Cortex of kidney (tissue), 1 donor: ENCODE measurements at places on chromosomes 12 and 14.

GRCh38 chr12:78470354-78471195, 394.0 kb upstream of the SYT1 start:
- no peak for DNase-seq

GRCh38 chr12:68932128-68932960, 627 bp downstream of the CPM start:
- DNase-seq = no peak

- DNase-seq = no peak
Observed at GRCh38 chr12:115920395-115921183, 356.9 kb downstream of the MED13L start.

- no peak for DNase-seq
Observed at GRCh38 chr14:77104393-77104792, 6.3 kb downstream of the CIPC start.

DNA sequence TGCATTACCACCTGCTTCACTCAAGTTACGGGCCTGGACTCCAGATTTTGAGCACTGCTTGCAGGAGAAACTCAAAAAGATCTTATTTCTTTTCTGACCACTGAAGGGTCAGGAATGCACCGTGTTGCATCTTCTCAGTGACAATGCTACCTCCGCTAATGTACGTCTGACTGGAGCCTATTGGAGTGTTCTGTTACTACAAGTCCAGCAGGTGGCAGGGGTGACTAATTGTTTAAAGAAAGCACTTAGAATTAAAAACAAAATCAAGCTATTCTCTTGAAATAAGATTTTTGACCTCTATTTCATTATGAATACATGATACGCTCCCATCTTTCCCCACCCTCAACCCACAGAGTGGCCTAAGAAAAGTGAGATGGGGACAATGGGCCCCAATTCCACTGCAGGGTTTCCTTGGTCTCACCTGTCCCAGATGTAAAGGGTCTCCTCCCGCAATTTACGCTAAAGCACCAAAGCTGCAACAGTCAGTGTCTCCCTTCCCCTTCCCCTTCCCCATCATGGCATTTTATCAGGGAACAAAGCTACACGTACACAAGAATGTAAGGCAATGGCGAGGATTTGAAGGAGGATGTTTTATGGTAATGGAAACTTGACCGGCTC, 2.2 kb downstream of the TBPL2 start:
- DNase-seq = no peak

DNA sequence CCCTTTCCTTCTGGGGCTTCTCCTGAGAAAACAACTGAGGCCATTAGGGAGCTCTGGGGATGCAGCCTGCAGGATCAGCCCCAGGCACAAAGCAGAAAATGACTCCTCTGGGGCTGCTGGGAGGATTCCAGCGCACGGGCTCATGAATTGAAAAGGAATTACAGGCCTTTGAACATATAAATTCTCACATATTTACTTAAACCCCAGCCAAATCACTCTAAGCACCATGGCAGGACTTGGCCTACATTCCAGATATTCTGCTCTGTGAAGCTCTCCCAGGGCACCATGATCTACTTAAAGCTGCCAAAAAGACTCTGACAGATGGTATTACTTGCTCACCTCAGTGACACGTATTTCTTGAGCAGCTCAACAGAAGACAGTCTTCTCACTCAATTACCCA, 87.2 kb downstream of the ZFC3H1 start:
- DNase-seq = no peak

- DNase-seq = no peak
Observed at GRCh38 chr12:130689408-130690405, 26.4 kb downstream of the RIMBP2 start.

DNA sequence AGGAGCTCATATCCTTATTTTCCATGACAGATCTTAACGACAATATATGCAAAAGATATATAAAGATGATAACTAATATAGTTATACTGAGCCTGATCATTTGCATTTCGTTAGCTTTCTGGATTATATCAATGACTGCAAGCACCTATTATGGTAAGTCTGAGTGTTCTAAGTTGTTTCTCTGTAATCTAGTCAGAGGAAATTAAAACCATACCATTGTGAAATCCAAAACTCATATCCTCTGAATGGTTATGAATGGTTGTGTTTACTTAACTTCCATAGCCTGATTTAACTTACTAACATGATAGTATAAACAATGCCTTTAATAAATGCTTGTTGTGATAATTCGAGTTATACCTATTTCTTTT, 760 bp downstream of the TMEM19 start:
- no peak for DNase-seq

GRCh38 chr14:100905166-100905565, 1.6 kb upstream of the RTL1 start:
- DNase-seq = no peak

DNA sequence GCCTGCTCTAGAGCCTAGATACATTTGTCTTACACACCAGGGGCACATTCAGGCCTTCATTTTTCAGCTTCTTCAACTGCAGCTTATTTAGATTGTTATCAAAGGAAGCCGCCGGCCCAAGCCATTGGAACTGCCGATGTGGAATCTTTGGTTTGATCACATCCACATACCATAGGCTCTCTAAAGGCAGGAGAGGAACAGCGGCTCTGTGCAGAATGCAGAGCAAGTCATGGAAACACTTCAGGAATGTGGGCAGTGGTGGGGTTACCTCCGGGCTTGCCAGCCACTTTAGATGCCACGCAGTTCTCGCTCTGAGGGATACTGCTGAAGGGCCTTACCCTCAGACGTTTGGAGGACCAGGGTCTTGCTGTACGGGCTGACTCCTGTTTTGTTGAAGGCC, 53.4 kb upstream of the PYGL start:
- DNase-seq = no peak

GRCh38 chr12:28708918-28709371, 440.1 kb upstream of the FAR2 start:
- no peak for DNase-seq

DNA sequence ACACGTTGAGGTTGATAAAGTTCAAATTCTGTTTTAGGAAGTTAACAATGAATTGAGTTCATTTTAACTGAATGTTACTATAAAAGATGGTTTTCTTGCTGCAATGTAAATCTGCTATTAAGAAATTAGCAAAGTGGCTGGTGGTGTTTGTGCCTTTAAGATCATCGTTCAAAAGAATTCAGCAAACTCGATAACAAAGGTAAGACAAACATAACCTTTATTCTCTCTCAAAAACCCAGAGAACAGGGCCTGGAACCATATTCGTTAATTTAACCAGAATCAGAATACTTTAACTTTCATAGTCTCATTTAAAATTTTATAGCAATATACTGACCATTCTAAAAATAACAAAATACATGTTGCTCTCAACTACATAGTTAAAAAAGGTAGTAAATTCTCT, 3.4 kb downstream of the TMEM30B start:
- no peak for DNase-seq

- DNase-seq = no peak
Observed at GRCh38 chr12:80756875-80757274, 40.2 kb downstream of the MYF5 start.

DNA sequence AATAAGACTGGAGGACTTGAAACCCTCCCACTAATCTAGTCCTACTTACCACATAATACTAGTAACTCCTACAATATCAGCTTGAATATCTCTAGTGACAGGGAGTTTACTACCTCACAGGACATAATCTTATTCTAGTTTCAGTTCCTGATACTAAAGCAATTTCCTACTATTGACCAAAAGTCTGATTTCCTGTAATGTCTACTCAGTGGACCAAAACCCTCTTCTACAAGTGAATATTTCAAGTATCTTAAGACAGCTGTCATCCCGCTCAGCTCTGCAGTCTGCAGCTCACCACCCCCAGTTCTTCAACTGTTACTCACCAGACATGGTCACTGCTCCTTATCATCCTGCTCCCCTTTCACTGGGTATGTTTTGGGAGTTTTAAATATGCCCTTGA, 70.8 kb upstream of the TMCC3 start:
- no peak for DNase-seq

DNA sequence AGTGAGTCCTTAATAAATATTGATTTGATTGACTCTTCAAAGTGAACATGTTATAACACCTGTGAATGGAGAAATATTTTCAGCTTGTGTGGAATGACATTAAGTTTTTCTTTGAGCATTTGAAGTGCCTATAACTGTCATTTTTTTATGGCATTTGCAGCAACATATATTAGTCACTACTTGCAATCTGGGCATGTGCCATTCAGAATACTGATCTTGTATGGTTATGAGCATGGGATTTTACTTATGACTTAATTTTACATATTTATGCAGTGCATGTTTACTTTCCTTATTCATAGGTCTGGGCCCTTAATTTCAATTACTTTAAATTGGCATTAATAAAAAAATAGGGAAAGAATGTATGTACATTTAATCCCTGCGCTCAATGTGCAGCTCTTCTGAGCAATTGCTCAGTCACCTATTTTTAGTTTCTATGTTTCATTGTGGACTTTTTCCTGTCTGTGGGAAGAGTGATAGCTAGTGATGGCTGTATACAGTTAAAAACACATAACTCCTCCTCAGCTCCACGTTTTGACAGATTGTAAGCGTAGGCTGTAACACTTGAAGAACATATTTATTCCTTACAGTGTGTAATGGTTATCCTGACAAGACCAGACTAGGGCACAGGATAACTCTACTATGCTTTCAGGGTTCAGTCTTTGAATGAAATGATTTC, 339.6 kb downstream of the SNAPC1 start:
- no peak for DNase-seq

DNA sequence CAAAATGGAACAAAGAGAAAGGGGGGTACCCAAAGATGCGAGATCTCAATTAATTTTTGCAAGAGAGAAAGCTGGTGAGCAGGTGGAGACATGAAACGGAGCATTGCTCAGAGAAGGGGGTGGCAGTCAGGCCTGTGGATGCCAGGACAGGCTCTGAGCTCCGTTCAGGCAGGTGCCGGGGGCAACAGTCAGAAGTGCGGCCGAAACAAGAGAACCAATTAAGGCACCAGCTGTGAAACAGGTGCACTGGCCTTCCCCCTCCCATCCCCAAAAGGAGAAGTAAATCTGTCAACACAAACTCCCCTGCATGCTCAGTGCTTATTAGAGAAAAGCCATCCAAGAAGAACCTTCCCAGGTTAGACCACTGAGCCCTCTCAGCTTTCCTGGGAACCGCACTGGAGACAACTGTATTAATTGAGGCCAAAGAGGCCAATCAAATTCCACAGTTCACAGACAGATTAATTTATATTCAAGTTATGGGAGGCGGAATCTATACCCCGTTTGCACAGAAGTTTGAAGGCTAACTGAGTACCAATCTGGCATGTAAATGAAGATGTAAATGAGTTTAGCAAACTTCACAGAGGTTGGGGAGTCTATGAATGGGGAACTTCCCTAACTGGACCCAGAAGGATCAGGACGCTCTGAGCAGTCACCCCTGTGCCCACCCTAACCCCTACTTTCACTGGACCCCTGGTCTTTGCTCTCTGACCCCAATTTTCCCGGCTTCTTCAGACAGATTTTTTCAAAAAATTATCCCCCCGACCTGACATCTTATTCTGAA, 20.9 kb downstream of the OAS2 start:
- no peak for DNase-seq

DNA sequence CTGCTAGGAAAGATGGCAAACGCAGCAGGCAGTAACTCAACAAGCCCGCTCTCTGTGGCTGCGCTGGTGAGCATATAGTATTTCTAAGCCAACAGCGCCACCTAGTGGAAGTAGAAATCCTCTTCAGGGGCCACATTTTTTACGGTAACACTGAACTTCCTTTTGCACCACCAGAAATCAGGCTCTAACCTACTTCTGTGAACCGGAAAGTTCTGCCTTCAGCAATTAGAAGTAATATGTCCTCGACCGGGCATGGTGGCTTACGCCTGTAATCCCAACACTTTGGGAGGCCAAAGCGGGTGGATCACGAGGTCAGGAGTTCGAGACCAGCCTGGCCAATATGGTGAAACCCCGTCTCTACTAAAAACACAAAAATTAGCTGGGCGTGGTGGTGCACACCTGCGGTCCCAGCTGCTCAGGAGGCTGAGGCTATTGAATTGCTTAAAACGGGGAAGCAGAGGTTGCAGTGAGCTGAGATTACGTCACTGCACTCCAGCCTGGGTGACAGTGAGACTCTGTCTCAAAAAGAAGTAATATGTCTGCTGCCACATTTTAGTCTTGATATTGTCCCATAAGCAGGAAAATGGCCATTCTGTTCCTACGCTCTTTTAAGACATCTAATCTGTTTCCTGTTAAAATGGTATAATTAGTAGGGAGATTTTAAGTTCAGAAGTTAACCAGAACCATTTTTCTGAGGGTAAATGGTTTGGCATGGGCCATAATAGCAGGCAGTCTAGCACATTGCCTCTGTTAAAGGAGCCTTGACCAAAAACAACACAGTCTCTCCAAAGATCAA, 26.8 kb downstream of the APOBEC1 start:
- no peak for DNase-seq

GRCh38 chr12:131385313-131386166, 325.4 kb upstream of the SFSWAP start:
- no peak for DNase-seq

DNA sequence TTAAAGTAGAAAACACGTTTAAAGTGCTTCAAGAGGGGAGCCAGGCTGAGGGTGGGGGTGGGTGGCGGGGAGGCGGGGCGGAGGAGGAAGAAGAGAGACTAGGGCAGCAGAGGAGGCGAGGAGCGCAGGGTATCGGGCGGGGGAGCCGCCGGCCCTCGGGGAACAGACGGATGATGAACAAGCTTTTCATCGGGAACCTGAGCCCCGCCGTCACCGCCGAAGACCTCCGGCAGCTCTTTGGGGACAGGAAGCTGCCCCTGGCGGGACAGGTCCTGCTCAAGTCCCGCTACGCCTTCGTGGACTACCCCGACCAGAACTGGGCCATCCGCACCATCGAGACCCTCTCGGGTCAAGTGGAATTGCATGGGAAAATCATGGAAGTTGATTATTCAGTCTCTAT, 39.2 kb downstream of the ZCRB1 start:
- DNase-seq = no peak

DNA sequence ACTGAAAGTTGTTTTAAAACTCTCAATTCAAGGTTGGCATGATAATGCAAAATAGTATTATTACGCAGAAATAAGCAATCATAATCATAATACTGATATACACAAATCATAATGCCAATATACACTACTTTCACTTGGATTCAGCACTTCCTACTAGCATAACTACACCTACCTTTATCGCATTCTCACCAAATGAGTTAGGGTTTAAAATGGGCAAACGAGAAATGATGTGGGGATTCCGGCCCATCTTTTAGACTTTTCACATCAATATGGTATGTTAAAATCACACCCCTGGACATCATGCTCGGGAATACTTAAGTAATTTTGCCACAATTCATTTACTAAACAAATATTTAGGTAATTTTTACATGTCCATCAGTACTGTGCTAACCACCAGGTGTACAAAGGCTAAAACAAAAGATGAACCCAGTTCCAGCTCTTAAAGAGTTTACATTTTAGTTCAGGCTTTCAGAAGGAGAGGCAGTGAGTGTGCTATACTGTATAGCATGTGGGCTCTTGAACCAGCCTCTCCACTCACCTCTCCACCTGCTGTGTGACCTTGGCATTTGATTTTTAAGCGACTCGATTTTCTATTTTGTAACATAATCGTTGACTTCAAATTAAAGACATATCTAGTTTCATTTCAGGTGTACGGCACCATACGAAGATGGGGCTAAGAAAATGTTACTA, 1.1 kb upstream of the USP15 start:
- no peak for DNase-seq

GRCh38 chr12:130576371-130576816, 139.7 kb downstream of the RIMBP2 start:
- no peak for DNase-seq
